ENCODE measurements at places on chromosomes 3 and 15.

DNA sequence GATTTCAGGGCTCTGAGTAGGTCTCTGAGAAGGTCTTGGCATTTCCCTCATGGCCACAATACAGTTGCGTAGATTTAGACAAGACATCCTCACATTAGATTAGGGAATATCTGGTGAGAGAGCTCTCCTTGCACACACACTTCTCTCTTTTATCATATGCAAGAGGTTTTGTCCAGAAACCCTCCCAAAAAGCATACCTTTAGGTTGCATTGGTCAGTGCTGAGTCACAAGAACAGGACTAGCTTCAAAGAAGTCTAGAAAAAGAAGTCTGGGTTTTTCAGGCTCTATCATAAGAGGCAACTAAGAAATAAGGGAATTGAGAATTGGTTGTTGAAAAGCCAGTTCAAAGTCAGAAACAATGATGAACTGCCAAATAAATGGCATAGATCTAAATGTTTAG is 40.1 kb upstream of the MITF start:
- DNase-seq, result no peak

DNA sequence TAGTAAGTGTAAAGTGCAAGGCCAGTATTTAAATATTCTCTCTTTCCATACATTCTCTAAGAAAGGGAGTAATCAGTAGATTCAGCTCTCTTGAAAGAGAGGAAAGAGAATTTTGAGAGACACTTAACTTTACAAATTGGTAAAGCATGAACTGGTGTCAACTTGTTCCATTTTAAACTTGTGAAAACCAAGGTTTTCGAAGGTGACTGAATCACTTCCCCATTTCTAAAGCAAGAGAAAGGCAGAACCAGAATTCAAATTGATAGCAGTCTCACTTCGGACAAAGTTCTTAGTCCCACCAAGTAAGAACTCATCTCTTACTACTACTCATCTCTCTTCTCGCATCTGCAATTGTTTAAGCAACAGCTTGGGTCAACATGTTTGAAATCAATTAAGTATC is 22.4 kb downstream of the TJP1 start:
- no peak for DNase-seq

GRCh38 chr3:123068601-123069381 is 2.0 kb downstream of the PDIA5 start:
- DNase-seq, result no peak

GRCh38 chr3:52146811-52147210 is 7.4 kb downstream of the POC1A start:
- DNase-seq, result no peak

GRCh38 chr3:47849699-47850563 is 47.0 kb downstream of the DHX30 start:
- no peak for DNase-seq

DNA sequence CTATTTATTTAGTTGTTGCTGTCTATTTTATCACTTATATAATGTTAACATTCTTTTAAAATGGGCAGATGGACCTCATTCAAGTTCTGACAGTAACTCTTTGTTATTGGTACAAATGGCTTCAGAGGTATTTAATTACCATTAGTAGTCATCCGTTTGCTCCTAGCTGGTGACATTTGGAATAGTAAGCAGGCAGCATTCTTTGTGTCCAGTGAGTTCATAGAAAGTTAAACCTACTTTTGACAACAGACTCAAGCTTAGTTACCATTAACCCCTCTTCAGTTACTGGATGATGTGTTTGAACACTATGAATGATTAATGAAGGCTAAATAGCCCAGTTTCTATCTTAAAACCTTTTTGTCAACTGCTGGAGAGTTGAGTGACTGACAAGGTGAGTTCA is 500.7 kb upstream of the ATP11B start:
- no peak for DNase-seq

- DNase-seq, result no peak
Observed at GRCh38 chr15:90401495-90401894, 13.5 kb downstream of the IQGAP1 start.

DNA sequence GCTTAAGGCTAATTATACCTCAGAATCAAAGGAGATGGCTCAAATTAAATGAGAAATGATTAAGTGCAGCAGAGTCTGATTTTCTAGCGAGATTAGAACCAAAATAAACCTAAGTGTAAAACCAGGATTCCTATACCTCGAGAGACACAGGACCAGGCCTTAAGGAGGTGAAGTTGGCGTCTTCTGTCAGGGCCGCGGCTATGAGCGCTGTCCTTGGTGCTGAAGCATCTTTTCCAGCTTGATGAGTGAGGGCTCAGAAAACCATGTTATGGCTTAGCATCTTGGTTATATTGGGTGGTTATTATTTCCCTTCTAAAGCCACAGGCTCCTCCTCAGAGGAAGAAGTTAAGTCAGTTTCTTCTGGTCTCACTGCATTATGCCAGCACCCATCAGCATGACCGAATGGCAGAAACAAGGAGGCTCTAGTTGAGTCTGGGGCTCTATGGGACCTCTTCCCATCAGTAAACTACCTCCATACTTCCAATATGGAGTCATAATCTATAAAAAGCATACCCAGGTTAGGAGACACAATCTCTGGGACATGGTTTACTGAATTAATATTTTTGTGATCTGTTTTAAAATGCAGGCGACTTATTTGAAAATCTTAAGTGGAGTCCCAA is 120.1 kb upstream of the NMNAT3 start:
- no peak for DNase-seq

- DNase-seq, result no peak
Observed at GRCh38 chr3:129658110-129658843, 51.8 kb upstream of the PLXND1 start.

- DNase-seq, result no peak
Observed at GRCh38 chr15:79572691-79573404, 140.7 kb downstream of the MINAR1 start.

DNA sequence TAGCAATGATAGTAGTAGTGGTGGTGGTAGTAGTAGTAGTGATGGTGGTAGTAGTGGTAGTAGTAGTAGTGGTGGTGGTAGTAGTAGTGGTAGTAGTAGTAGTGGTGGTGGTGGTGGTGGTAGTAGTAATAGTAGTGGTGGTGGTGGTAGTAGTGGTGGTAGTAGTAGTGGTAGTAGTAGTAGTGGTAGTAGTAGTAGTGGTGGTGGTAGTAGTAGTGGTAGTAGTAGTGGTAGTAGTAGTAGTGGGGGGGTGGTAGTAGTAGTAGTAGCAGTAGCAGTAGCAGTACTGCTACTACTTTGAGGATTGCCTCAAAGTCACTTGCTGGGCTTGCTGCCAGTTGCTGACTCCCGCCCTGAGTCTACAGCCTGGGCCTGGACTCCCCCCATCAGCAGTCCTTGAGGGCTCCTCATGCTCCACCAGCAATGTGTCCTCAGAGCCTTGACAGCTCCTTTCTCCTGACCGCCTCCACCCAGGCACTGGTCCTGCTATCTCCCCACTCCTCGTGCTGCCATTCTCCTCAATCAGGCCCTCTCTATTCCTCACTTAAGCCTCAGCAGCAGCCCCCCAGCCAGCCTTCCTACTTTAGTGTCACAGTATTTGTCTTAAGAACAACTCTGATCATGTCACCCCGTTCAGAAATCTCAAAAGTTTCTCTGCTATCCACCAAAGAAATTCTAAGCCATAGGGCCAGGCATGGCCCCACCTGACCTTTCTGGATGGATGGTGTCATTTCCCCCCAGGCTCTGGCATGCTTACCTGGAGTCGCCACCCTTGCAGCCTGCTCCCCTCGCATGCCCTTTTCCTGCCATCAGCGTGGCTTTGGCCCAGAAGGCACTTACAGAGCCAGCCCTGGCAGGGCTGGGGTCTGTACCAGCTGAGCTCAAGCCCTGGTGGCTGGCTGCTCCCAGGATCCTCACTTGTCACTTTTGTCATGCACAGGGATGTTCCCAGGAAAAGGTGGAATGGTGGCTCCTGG is 45.6 kb downstream of the DLEC1 start:
- no peak for DNase-seq

GRCh38 chr3:184343200-184343876 is 5.9 kb downstream of the FAM131A start:
- no peak for DNase-seq

GRCh38 chr3:71316066-71316777 is 267.3 kb downstream of the FOXP1 start:
- no peak for DNase-seq

DNA sequence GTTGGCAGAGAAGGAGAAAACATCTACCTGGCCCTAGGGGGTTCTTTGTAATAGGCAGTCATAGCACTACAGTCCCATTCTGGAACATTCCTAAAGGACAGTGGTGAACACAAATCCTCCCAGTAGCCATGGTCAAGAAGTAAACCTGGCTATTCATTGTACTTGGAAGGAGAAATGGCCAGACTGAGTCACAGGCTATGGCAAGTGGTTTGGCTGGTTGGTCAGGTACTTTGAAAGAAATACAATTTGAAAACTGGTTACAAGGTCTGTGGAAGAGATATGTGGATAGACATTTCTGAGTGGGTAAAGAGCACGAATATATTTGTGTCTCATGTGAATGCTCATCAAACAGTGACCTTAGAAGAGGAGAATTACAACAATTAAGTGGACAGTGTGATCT is 33.0 kb upstream of the FAN1 start:
- no peak for DNase-seq

GRCh38 chr15:99481951-99482230 is 83.9 kb upstream of the MEF2A start:
- DNase-seq, result no peak

DNA sequence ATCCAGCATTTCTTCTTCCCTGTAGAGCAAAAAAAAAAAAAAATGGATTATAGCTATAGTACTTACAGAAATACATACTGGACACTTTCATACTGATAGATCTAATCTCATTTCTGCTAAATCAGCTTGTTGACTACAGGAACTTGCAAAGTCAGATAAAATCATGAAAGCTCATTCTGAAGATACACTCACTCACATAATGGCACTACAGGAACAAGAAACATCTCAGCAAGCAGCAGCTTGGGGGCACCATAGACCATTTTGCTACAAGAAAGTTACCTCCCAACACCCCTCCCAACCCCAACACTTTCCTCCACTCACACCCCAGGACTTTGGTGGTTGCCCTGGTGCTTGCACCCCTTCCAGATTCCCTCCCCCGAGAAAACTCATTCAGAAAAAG is 4.6 kb downstream of the MYH15 start:
- DNase-seq, result no peak

DNA sequence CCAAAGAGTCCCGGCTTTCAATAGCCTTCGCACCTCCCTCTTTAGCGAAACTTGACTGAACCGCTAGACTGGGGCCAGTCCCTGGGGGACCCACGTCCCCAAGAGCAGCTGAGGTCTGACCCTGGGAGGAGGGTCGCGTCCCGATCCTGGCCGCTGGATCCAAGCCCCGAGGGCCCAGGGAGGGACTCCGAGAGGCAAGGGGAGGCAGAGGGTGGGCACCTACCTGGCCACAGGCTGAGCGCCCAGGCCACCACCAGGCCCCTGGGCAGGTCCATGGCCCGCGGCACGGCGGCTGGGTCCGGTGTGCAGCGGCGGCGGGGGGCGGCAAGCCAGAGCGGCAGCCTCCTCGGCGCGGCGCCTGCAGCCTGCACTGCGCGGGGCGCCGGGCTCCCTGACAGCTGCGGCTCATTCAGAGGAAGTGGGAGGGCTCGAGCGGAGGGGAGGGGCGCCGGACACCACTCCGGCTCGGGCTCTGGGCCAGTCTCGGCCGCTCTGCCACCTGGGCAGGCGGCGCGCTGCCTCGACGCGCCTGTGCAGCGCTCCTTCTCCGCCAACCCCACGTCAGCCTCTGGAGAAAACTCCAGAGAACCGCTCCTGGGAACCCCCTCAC is at the start of gene ITGA11:
Gene ITGA11 (minus strand): TSS at position 372 of the 610 bp plus-strand sequence. CDS start 97 bp downstream, at position 275.
- DNase-seq, result no peak

- no peak for DNase-seq
Observed at GRCh38 chr3:116020495-116020894, 397.2 kb downstream of the GAP43 start.

- DNase-seq, result no peak
Observed at GRCh38 chr3:42714171-42714852, 11.7 kb upstream of the HHATL start.

- no peak for DNase-seq
Observed at GRCh38 chr3:194032828-194033435, 103.0 kb upstream of the HES1 start.

GRCh38 chr3:147412917-147413685 is 3.9 kb downstream of the ZIC1 start:
- no peak for DNase-seq

- no peak for DNase-seq
Observed at GRCh38 chr15:48573780-48574179, 71.7 kb downstream of the FBN1 start.

DNA sequence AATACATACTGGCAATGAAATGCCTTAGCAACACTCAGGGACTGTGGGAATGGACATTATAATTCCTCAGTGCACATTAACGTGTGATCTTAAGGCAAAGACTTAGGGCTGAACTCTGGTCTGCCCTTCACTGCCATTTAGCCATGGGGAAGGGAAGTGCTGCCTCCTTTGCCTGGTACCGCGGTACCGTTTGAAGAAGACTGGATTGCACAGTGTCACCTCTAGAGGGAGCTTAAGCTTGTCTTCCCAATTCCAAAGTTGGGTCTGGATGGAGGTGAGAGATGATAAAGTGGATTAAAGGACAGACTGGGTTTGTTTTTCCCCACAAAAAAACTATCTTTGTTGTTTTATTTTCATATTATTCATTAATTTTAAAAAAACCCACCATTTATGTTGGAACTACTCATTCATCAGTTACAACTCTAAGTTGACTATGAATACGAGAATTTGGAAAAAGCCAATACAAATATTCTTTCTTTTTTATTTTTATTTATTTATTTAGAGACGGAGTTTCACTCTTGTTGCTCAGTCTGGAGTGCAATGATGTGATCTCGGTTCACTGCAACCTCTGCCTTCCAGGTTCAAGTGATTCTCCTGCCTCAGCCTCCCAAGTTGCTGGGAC is 60.0 kb upstream of the SYN2 start:
- no peak for DNase-seq

DNA sequence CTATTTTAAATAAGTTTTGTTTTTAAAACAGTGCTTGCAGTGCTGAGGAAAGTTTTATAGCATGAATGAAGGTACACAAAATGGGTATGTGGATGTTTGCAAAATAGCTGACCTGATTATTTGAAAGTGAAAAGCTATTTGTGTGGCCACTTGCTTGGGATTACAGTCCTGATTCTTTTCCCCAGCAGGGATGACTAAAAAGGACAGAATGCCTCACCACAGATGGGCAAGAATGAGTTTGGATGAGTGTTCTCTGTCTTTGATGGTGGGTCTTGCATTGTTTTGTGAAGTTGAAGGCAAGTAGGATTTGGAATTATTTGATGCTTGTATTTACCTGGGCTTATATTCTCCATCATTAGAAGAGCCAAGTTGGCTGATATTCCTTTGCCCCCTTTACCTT is 48.8 kb upstream of the MEIS2 start:
- no peak for DNase-seq
